Erythroblast (primary cell): ENCODE measurements at places on chromosomes 5 and 9.

DNA sequence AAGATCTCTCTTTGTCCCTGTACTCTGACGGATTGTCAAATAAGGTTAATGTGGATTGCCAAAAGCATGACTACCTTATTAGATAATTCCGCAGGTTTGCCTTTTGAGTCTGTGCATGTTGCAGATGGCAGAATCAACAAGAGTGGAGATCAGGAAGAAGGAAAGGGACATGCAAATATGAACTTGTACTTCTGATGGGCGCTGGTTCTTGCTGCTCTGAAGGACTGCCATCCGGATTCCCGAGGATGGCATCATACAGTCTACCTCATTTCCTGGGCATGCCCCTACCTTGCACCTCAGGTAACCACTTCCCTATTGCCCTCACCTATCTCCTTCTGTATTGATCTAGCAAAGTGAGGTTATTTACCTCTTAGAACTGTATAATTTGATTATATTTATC is 504.2 kb downstream of the ACTL7B start:
- DNase-seq: no peak

- DNase-seq: no peak
Measured at GRCh38 chr5:157592594-157592993, 17.0 kb upstream of the ADAM19 start.

DNA sequence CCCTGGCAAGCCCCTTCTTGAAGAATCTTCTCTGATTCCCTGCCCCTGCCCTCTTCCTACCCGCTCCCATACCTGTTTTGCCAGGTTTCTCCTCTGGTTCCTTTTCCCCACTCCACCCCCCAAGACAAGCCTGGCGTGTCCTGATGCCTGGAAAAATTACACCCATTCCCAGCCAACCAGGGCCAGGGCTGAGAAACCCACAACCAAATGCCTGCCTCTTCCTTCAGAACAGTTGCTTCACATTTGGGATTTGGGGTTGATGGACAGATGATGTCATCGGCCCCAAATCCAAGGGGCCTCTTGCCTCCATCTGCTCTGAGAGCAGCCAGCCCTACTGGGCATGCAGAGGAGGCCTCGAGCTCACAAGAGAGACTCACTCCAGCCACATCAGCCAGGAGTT is 8.8 kb upstream of the NEK6 start:
- no peak for DNase-seq

- DNase-seq: no peak
Measured at GRCh38 chr5:17944046-17944445, 309.8 kb downstream of the TAF11L14 start.

DNA sequence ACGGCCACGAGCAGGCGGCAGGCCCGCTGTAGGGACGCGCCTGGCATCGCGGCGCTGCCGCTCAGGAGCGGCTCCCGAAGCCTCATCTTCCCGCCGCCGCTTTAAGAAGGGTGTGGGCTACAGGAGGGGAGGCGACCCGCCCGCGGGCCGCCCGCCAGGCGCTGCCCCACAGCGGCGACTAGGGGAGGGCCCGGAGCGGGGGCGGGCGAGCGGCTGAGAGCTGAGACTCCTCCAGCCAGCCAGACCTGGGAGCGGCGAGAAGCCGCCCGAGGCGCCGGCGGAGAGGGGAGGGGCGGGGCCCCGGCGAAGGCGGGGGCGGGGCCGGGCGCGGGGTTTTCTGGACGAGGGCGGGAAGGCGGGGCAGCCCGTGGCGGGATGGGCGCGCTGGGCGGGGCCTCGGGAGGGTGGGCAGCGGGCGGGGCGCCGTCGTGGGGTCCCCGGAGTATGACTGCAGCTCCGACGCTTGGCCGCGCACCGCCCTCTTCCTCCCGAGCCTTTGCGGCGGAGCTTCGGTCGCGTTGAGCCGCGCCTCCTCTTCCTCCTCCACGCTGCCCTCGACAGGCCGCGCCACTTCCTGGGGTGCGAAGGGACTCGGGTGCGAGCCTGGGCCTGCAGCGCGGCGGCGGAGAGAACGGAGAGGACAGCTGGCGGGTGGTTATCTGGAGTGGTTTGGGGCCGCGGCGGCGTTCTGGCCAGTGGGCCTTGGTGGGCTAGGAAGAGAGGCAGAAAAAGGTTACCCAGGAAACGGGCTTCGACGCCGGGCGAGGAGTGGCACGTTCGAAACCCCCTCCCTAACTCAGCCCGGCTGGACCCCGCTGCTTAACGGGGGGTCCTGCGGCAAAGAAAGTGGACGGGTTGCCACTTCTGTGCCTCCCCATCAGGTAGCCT is at the start of gene B4GALT1:
Gene B4GALT1 (minus strand): TSS at position 253 of the 888 bp plus-strand sequence. CDS start 167 bp downstream, at position 86.
- peak; percentile 96 for DNase-seq

- DNase-seq: peak; percentile 65
Measured at GRCh38 chr9:109166771-109167601, at the start of gene FRRS1L. FRRS1L (minus strand) TSS chr9:109167249; CDS start chr9:109167138, 111 bp downstream.
